Stimulated activated CD4-positive, alpha-beta T cell treated with anti-CD3 and anti-CD28 coated beads, Interleukin-1b, Interleukin-23, amount 100 ng/mL, for 1 hour (primary cell): ENCODE measurements at places on chromosomes 3 and 15.

GRCh38 chr3:118543832-118544231 is 490.8 kb downstream of the IGSF11 start:
- no peak for DNase-seq

GRCh38 chr3:5663601-5664000 is 476.1 kb downstream of the EDEM1 start:
- no peak for DNase-seq

DNA sequence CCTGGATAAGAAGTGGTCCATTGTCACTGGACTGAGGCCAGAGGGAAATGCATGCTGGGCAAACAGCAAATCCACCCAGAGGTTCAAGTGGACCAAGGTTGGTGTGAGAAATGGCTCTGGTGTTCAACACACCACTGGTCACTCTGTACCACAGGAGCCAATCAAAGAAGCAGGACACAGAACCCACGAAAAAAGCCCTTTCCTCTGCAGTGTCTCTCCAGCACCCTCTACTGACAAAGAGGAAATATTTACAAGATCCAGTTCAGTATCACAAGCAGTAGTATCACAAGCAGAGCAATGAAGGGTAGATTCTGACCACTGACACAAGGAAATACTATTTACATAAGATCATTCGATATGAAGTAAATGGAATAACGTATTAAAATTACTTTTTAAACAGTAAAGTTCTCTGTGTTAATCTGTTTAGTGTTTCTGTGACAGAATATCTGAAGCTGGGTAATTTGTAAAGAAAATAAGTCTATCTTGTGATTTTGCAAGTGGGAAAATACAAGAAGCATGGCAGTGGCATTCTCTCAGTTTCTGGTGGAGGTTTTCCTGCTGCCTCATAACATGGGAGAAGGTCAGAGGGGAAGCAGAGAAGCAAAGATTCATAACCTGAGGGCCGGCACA is 390.7 kb downstream of the EFHB start:
- no peak for DNase-seq

DNA sequence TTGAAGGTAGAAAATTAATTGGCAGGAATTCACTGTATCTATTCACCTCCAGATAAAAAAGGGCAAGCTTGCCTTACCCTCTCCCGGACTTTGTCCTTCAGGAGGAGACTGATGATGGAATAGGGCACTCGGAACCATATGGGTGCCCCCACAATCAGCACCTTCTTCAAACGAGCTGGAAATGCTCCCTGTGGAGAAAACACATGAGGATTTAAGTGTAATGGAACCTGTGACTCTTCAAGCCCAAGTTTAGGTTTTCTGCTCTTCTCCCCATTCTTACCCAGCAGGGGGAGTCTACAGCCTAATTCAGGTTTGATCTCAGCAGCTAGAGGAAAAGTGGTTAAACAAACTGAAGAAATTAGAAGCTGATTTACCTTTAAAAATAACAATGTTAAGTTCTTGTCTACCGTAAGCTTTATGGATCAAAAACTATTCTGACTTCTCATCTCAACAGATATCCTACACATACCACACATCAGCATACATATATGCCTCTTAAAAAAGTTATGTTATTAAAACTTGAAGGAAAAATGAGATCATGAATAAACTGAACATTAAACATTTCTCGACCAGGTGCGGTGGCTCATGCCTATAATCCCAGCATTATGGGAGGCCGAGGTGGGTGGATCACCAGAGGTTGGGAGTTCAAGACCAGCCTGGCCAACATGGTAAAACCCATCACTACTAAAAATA is 57.5 kb upstream of the SIN3A start:
- no peak for DNase-seq

GRCh38 chr15:66633938-66634250 is 68.1 kb upstream of the LCTL start:
- DNase-seq, result no peak

GRCh38 chr15:50556642-50557371 is 10.3 kb upstream of the USP50 start:
- DNase-seq, result no peak

GRCh38 chr15:99681990-99682389 is 51.2 kb downstream of the LYSMD4 start:
- DNase-seq, result no peak

- DNase-seq, result no peak
Measured at GRCh38 chr15:40688932-40689799, 5.8 kb upstream of the RAD51 start.

GRCh38 chr15:78237146-78237545 is 2.8 kb upstream of the ACSBG1 start:
- no peak for DNase-seq

- DNase-seq, result no peak
Measured at GRCh38 chr15:93170329-93170728, 81.3 kb upstream of the RGMA start.

- no peak for DNase-seq
Measured at GRCh38 chr15:39468828-39469227, 112.1 kb upstream of the THBS1 start.

- DNase-seq, result no peak
Measured at GRCh38 chr3:194029846-194030245, 106.1 kb upstream of the HES1 start.

GRCh38 chr3:59386165-59386564 is 336.3 kb upstream of the CFAP20DC start:
- DNase-seq, result no peak

- DNase-seq, result peak; percentile 16
Measured at GRCh38 chr3:52277972-52278509, 408 bp downstream of the WDR82 start.
